Activated naive CD4-positive, alpha-beta T cell treated with Interleukin-2 at 50 U/mL for 16 hours (primary cell): ENCODE measurements at places on chromosomes 11 and 22.

DNA sequence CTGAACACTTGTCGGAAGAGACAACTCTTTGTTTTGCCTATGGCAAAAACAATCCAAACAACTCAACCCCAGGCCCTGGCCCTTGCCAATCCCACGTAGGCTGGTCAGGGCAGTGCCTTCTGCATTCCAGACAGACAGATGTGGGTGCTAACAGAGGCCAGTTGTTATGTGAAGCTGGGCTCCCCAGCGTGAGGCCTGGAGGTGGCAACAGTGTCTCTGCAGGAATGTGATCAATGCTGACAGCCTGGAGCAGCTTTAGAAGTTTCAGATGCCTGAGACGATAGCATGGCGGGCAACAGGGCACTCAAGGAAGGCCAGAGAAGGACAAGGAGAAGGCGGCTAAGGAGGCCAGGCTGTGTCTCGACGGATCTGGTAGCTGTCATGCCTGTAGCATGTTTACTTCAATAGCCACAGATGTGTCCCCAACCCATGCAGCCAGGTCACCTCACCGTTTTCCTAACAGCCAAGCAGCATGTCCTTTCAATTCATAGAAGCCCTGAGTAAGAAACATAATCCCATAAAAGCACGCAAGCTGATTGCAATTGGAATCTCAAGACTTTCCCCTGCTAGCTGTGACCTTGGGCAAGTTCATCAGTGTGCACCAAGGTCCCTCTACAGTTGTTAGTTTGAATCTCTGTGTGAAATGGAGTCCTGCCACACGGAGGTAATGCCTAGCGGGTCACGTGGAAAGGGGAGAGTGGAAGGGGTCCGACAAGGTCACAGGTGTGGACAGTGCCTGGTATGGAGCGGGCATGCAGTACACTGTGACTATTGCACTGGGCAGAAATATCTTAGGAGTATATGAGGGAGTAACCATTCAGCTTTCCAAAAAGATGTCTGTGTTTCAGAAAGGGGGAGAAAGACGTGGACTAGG, 14.2 kb upstream of the PPM1F start:
- no peak for DNase-seq

- DNase-seq: no peak
Observed at GRCh38 chr11:84130646-84131427, 844.7 kb upstream of the CCDC90B start.

DNA sequence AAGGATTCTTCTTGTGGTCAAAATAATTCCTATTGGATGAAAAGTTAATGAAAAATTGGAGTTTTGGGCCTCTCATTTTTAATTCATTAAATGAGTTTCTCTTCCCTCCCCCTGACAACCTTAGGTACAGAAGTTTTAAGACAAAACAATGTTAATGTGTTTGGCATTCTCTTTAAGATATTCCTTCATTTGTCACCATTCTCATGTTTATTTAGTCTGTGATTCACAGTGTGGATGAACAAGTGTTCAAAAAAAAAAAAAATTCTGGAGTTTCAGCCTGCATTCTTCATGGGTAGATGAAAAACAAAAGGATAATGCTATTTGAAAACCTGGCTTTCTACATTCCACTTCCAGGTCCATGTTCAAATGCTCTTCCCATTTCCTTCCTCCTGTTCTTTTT, 172.6 kb upstream of the LUZP2 start:
- no peak for DNase-seq

GRCh38 chr11:77580712-77581337, 8.9 kb upstream of the AQP11 start:
- no peak for DNase-seq

DNA sequence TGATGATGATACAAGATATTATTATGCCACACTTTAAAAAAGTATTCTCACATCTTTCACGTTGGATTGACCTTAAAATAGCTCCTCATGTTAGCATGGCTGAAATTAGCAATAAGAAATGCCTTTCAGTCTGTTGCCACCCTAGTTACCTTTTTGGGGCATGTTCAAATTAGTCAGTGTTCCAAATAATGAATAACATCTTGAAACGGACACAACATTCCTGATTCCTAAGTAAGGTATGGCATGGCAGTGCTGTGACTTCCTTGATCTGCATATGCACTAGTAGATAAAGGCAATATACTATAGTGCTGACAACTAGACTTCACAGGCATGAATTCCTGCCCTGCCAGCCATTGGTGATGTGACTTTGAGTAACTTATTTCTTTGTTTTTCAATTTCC, 914.5 kb downstream of the METTL15 start:
- DNase-seq: no peak

- DNase-seq: no peak
Observed at GRCh38 chr11:108035690-108036089, 27.0 kb downstream of the CUL5 start.
